ENCODE measurements at places on chromosomes 5 and 9.

GRCh38 chr5:60102961-60103693 is 209.6 kb upstream of the PDE4D start:
- no peak for DNase-seq

- DNase-seq = no peak
Observed at GRCh38 chr9:137380606-137381005, 42.4 kb downstream of the EXD3 start.

DNA sequence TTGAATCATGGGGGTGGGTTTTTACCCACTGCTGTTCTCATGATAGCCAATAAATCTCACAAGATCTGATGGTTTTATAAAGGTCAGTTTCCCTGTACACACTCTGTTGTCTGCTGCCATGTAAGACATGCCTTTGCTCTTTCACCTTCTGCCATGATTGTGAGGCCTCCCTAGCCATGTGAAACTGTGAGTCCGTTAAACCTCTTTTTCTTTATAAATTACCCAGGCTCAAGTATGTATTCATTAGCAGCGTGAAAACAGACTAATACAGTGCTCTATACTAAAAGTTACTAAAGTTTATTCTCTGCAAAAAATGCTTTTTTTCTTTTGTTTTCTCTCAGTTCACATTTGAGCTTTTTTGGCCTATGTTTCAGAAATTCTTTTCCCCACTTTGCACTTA is 33.9 kb upstream of the TLE4 start:
- no peak for DNase-seq

- no peak for DNase-seq
Observed at GRCh38 chr9:93493949-93494348, 40.6 kb upstream of the FAM120AOS start.

GRCh38 chr9:110429453-110429852 is 91.8 kb upstream of the TXNDC8 start:
- DNase-seq = no peak

Measured in G401 (cell line).